H7 (cell line): ENCODE measurements at places on chromosomes 2 and 18. TPM values are rescaled to one million over a fixed set of nuclear protein-coding genes. Genes with fewer than 3 reads are reported as not detected.

DNA sequence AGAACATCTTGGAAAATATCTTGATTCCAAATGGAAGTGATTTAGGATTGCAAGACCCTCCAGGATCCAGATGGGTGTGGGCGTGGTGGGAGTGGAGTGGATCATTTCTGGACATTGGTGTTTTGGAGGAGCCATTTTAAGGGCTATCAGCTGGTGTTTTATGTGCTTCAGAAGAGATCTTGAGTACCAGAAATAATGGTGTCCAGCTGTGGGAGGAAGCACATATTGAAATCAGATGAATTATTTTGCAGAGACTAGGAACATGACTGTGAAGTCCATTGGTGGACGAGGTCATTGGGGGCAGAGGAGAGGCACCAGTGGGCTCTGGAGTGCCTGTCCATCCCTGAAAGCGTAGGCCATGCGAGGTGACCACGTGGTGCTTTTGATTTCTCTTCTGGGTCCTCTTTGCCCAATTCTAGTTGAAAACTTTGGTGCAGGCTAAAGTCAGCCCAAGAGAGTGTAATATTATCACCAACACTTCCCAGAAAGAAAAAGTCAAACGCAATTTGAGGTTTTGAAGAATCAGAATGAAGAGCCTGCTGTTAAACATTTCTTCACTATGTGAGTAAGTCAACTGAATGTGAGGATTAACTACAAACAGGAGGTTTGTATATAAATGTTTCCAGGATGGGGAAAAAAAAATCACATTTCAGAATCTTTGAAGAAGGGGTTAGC is 31.6 kb downstream of the RNF144A start:
- no peak for DNase-seq

GRCh38 chr2:62287899-62288880 is 92.3 kb downstream of the B3GNT2 start:
- DNase-seq: no peak

DNA sequence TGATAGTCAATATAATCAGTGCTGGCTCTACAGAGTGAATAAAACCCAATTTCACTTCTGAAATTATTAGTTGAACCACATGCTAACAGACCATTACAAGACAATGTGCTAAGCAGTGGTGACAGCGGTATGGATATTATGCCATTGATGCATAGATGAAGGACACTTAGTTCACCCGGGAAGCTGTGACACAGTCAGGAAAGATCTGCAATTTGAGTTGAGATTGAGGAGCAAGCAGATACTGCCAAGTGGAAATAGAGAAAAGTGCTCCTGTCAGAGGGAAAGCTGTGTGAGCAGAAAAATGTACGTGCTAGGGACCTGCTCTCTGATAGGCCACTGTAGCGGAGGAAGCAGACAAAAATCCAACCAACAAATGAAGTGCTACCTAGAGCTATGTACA is 529.5 kb upstream of the CDH2 start:
- no peak for DNase-seq

- DNase-seq: no peak
These were observed 23.4 kb upstream of the KCNK3 start for GRCh38 chr2:26668856-26669750.

DNA sequence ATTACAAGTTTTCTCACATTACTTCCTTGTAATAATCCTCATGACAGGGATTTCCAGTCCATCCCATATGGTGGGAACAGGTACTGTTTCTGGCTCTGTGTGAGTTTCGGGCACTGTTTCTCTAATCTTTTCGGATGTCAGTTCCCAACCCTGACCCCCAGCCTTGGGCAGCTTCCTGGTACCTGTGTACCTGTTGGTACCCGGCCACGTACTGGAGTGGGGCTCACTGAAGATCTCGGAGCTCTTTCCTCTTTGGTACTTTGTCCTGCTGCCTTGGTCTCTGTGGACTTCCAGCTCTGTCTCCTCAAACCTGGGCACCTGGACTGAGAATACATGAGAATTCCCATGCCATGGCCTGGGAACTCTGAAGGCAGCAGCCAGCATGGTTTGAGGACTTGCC is 36.8 kb downstream of the GRHL1 start:
- DNase-seq: no peak

DNA sequence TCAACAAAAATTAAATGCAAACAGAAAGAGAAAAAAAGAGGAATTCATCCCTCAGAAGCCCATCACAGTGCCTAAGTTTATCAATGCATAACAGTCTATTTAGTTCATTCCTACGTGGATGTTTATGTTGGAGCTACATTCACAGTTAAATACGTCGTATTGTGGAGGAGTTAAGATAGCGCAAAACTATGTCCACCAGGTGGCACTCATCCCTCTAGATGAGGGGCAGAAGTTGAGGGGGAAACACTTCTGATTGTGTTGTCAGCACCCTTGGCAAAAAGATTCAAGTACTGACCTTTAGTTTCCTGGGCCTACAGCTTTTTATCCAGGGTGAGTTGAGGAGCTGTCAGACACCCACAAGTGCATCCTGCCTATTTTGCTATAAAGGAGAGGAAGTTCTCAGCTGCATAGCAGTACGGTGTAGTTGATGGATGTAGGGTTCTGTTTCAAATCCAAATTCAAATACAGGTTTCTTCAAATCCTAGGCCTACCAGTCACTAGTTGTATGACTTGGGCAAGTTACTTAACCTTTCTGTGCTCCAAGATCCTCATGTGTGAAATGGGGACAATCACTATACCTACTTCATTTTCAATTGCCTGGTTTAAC is 26.8 kb upstream of the MYO1B start:
- DNase-seq: peak; percentile 21

DNA sequence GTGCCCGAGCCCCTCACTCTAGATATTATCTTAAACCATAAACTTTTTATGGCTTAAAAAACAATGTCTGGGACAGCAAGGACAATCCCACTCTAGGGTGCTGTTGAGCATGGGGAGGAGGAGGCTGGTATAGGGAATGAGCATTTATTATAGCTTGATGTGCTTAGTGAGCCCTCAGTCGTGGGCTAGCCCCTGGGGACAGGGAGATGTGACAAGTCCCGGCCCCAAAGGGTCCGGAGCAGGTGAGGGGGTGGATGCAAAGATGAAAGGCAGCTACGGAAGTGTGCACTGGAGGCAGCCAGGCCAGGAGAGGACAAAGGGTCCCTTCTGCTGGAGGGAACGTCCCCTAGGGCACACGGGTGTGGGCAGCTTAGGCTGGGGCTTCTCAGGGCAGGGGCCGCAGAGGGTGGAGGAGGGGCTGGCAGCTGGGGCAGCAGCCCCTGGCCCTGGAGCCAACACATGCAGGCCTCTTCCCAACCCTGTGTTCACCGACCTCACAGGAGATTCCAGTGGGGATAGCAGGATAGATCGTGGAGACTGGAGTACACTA is 106.3 kb upstream of the GPC1 start:
- DNase-seq: no peak

GRCh38 chr2:231198291-231199173 is at the start of gene ARMC9:
Gene ARMC9 (plus strand): TSS chr2:231198631. CDS start chr2:231206239, 7,608 bp downstream.
- peak; percentile 99 for DNase-seq

GRCh38 chr18:2655178-2655953 is at the start of gene SMCHD1:
Gene SMCHD1 (plus strand): TSS chr18:2655726. CDS start chr18:2656076, 350 bp downstream.
- peak; percentile 94 for DNase-seq

The VAPA gene
- total RNA-seq: 121 and 194 TPM in 2 replicates

DNA sequence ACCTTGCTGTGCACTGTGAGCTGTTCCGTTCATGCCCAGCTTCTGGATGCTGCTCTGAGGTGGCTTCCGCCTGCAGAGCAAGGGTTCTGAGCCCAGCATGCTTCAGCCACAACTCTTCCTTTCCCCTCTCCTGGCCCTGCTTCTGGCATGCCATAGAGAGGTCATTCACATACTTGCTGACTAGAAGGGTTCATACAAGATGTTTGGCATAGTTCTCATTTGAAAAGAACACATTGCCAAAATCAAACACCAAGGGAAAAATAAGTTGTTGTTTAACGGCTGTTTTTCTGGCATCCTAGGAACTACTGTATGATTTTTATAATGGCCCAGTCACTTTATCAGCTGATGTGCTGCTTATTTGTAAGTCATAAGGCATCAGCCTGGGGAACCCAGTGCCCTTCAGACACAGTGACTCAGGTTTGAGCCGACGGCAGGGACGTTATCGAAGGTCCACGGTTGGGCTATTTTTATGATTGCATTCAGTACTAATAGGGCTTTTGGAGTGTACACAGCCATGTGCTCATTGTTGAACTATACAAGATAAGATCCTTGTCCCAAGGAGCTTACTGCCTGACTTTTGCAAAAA is 53.9 kb upstream of the CTAGE1 start:
- no peak for DNase-seq

The C2orf68 gene
- total RNA-seq: 69.8 and 84.4 TPM in 2 replicates

DNA sequence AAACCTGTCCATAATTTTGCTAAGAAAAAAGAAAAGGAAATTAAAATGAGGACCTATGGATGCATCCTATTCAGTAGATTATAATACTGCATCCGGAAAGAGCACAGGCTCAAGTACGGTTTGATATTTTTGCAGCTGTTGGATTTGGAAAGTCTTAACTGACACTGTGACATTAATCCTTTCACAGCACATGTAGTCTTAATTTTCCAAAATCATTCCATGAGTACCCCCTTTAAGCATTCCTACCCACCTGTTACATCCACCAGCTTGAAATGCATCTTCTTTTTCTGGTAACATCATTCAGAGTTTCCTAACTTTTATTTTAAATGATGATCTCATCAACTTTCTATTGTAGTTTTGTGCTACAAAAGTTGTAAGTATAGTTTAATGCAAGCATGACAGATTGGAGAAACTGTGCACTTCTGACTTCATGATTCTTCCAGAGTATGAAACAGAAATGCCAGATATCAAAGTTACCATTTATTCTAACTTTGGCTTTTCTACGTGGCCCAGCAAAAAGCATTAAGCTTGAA is 113.5 kb downstream of the ESCO1 start:
- no peak for DNase-seq

- DNase-seq: no peak
These were observed 258.9 kb upstream of the EPHA4 start for GRCh38 chr2:221831051-221831450.
